ENCODE measurements at places on chromosomes 6 and 20.

GRCh38 chr6:44373051-44373450 is 14.5 kb upstream of the CDC5L start:
- DNase-seq = no peak

- no peak for DNase-seq
Measured at GRCh38 chr20:64095455-64095854, 11.3 kb upstream of the LKAAEAR1 start.

- no peak for DNase-seq
Measured at GRCh38 chr20:38148328-38149102, 16.6 kb downstream of the TGM2 start.

- no peak for DNase-seq
Measured at GRCh38 chr6:112983713-112984261, 636.7 kb downstream of the RFPL4B start.

DNA sequence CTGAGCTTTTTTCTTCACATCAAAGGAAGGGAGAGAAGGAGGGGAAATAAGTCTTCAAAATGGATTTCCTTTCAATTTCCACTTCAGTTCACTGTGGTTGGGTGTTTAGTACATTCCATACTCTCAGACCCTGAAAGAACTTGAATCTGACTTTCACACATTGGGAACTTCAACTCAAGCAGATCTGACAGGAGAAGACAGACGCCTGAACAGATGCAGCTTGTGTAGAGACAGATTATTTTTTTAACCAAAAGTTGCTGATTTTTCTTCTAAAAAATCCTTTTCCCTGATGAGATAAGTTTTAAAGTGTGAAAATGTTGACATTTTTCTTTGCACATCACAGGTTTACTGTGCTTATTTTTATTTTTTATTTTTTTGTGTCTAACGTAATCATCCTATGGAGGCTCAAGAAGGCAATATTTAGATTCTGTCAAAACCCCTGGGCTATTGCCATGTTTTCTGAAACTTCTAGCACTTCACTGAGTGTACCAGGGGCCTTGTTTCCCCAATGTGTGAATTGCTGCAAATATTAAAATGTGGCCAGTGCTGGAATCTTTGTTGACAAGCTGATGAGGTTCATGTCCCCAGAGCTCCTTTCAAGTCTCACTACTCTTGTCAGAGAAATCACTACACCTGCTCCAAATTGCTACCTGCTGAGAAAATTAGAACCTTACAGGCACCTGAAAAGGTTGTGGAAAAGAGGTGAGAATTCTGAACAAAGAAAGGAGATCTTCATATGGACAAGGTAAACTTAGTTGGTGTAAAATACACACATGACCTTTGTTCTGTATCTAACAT is 214.8 kb upstream of the BTBD3 start:
- DNase-seq = no peak

DNA sequence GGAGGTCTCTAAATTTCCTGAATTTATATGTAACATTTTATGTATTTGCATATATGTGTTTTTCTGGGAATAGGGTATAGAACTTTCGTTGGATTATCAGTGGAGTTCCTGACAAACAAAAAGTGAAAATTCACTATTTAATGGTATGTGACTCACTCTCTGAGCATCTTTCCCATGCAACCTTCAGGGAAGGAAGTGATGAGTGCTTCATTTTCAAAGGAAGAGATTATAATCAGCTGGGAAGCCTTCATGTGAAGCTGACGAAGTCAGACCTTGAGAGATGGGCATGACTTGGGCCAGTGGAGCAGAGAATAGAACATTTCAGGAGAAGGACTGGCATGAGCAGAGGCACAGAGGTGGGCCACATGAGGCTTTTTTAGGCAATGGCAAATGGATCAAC is 72.7 kb downstream of the FAXC start:
- no peak for DNase-seq

GRCh38 chr6:109701221-109701620 is 10.1 kb downstream of the FIG4 start:
- no peak for DNase-seq

- DNase-seq = no peak
Measured at GRCh38 chr20:1360094-1360846, 31.3 kb upstream of the SDCBP2 start.

DNA sequence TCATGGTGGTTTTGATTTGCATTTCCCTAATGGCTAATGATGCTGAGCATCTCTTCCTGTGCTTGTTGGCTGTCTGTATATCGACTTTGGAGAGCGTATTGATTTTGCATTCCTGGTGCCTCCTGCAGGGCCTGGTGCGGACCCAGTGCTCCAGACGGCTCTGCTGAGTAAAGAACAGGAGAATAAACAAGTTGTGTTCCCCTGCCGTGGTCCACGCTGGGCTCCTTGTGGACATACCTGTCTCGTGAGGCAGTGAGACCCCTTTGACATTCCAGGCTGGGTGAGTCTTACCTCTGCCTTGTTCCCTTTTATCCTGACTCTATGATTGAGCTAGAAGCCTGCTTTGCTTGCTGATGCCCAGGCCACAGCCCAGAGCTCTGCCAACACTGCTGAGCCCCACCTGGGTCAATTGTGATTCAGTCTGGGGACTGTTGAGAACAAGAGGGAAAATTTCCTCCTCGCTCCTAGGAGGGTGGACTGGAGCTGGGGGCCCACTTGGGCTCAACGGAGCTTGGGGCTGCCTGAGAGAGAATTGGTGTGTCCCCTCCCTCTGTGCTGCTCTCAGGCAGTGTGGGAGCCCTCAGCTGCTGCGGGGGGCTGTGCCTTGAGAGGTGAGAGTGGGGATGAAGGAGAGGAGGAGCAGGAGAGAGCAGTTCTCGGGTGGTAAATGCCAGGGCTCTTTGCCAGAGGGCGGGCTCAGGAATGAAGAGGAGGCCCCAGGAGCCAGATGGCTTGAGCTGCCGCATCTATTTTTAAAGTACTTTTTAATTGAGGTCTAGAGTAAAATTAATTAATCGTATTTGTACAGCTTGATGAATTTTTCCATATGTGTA is 43.7 kb upstream of the PMEPA1 start:
- no peak for DNase-seq

- DNase-seq = no peak
Measured at GRCh38 chr6:112941613-112942012, 594.5 kb downstream of the RFPL4B start.

DNA sequence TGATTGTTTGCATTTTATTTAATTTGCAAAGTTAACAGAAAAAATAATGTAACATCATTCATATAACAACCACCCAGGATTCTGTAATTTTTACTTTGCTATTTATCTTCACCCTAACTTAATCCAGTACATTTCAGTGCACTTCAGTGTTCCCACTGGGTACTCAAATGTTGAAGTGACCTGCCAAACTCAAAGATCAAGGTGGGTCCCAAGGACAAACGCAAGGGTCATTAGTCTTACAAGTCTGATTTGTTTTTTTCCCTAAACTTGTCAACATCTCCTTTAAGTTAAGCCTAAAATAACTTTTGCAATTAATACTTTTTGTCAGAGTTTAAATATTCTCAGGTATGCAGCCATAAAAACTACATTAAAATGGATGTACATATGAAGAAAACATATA is 53.0 kb downstream of the MOXD1 start:
- no peak for DNase-seq

GRCh38 chr6:22829070-22829469 is 259.7 kb downstream of the HDGFL1 start:
- no peak for DNase-seq

GRCh38 chr6:37176268-37177076 is 6.5 kb downstream of the PIM1 start:
- DNase-seq = no peak

DNA sequence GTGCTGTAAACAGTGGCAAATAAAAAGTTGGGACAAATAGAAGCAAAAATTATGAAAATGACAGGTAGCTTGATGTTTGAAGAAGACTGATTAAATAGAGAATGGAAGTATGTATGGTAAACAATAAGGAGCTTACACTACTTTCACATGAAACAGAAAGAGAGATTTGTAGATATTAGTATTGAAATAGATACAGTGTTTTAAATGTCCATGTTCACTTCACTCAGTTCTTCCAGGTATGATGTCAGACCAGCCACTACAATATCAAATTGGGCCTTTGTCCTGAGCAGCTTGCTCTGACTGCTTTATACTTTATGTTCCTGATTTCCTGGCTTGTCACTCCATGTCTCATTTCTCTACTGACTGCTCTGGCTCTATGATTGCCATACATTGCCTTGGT is 107.5 kb downstream of the CENPW start:
- DNase-seq = no peak

- no peak for DNase-seq
Measured at GRCh38 chr6:25866011-25866410, 8.0 kb downstream of the SLC17A3 start.

DNA sequence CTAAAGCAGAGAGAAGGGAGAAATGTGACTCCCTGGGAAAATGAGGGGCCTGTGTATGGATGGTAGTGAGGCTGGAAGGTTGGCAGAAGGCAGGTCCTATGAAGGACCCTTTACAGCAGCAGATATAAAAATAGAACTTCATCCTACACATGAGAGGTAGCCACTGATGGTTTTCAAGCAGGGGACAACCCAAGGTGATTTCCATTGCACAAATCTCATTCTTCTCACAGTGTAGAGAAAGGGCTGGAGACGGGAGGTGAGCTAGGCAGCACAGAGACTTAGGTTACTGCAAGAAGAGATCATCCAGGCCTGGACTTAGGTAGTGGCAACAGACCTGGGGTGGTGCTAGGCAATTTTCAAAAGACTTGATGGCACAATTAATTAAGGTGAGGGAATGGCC is 30.7 kb downstream of the TRAM2 start:
- no peak for DNase-seq

- DNase-seq = no peak
Measured at GRCh38 chr6:165818200-165818599, 155.2 kb upstream of the PDE10A start.

GRCh38 chr20:62045529-62046285 is 20.0 kb downstream of the TAF4 start:
- DNase-seq = no peak

GRCh38 chr6:137958811-137959565 is 91.9 kb downstream of the TNFAIP3 start:
- no peak for DNase-seq

DNA sequence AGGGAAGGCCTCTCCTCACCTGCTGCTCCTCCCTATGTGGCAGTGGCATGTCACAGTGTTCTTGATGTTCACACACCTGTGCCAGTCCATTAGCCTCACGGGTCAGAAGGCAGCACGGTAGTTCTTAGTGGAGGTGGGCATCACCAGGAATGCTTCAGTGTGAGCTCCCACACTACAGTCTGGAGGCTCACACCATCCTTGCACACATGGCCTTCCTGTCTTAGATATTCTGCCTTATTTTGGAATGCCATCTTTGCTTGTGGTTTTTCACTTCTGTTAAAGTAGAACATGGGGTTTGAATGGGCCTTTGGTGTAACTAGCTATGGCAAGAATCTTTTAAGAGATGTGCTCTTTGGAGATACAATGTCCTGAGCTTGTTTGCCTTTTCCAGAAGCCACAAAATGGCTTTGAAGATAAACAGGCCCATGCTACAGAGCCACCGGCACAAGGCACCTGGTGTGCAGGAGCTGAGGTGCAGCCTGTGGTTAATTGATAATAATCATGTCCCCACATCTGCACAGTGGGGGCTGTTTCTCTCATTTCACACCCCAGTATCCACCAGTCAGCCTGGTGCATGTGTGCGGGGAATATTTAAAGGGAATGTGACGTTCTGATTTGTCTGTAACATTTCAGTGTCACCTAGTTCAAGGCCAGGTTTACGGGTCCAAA is 3.2 kb upstream of the SLC17A9 start:
- no peak for DNase-seq

DNA sequence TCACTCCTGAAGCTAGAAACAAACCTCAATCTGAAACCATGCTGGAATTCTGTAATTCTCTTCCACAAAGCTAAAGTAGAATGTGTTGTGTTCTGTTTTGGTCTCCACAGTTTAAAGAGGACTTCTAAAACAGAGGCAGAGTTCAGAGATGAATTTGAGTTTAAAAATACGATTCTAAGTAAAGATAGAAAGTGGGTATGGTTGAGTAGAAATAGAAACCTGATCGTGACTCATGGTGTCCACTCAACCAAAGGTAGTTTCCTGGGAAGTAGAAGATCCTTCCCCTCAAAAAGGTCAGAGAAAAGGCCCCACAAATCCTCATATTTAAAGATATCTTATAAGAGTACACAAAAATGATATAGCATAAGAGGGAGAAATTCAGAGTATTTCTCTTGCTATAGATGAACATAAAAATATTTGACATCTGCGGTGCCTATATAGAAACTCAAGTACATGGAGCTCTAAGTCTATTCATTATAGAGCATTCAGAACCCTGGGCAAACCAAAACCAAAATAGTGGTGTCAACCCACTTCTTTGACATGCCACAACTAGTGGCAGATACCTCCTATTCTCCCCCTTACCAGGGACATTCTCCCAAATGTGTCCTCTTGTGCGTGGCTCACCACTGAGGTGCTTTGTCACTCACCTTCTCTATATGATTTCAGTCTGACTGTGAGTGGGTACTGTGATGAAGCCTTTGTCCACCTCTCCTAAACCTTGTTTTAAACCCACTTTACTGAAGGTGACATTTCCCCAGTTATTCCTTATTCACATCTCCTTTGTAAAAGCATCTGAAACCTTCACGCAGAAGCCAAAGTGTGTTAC is 84.5 kb downstream of the PLCB1 start:
- DNase-seq = no peak

GRCh38 chr6:5732496-5732895 is 274.2 kb downstream of the NRN1 start:
- DNase-seq = no peak

- no peak for DNase-seq
Measured at GRCh38 chr6:164827537-164827936, 481.9 kb downstream of the C6orf118 start.

DNA sequence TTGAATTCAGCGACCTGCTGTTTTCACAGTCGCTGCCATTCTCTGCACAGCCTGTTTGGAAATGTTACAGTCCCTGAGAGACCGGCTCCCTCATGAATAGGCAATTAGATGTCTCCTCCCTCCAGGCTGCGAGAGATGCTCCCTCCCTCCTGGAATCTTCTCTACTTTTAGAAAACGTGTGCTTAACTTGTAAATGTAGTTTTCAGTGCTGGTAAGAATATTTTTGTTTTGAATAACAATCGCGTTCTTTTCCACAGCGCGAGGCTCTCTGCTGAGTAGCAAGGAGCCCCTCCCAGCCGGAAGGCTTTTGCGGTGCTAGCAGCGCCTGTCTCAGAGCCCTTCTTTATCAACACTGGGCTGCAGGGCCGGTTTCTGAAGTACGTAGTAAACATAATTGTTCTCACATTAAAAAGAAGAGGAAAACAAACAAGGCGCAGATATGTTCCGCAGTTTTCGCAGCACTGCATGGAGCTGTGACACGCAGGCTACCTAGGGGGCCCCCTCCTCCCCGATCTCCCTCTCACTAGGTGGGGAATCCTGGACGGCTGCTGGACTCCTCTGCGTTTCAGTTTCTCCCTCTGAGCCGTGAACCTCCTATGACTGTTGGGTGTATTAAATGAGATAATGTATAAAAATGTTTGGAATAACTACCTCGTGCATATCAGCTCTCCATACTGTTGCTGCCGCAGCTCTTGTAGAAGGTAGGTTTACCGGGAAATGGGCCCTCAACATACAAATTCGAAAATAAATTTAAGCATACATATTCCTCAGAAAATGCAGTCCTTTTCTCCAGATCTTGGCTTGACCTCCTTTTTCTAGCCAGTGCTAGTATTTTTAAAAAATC is 79.0 kb upstream of the SPACA1 start:
- DNase-seq = no peak

GRCh38 chr6:38942965-38943364 is 105.6 kb upstream of the GLP1R start:
- DNase-seq = no peak

- DNase-seq = no peak
Measured at GRCh38 chr6:97059473-97059872, 134.9 kb downstream of the KLHL32 start.
